ENCODE measurements at places on chromosomes 11 and 22.

GRCh38 chr11:45151362-45151982 is 5.0 kb downstream of the PRDM11 start:
- no peak for DNase-seq

DNA sequence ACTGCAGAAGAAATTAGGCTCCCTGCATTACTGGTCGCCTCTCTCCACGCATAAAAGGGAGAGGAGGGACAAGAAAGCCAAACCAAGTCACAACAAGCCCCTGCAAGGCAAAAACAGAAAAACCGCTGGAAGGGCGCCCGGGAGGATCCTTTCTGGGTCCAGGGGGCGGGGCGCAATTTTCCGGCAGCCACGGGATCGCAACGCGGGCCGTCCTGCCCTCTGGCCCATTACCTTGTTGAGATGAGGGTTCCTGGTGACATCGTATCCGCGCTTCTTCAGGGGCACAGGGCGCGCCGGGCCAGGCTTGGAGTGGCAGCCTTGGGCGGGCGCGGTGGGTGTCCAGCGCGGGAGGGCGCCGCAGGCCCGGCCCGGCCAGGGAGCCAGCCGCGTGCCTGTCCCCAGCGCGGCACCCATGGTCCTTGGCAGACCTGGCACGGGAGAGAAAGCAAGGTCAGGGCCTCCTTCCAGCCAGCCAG is 847 bp downstream of the ME3 start:
- peak; percentile 81 for DNase-seq

DNA sequence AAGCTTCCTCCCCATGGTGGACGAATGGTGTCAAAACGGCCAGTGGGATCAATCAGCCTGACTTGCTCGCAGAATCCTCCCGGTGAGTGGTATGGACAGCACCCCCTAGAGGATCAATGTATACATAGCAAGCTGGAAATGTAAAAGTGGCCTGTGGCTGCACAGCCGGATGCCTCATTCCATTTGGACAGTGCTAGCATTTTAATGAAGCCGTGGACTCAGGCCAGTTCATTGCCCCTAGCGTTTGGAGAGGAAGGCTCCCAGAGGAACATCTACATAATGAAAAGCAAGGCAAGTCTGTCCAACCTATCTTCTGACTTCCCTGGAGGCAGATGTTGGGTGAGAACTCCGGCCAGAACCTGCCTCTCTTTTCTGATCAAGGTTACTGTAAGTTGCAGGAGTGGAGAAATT is 942.3 kb downstream of the NTM start:
- no peak for DNase-seq

DNA sequence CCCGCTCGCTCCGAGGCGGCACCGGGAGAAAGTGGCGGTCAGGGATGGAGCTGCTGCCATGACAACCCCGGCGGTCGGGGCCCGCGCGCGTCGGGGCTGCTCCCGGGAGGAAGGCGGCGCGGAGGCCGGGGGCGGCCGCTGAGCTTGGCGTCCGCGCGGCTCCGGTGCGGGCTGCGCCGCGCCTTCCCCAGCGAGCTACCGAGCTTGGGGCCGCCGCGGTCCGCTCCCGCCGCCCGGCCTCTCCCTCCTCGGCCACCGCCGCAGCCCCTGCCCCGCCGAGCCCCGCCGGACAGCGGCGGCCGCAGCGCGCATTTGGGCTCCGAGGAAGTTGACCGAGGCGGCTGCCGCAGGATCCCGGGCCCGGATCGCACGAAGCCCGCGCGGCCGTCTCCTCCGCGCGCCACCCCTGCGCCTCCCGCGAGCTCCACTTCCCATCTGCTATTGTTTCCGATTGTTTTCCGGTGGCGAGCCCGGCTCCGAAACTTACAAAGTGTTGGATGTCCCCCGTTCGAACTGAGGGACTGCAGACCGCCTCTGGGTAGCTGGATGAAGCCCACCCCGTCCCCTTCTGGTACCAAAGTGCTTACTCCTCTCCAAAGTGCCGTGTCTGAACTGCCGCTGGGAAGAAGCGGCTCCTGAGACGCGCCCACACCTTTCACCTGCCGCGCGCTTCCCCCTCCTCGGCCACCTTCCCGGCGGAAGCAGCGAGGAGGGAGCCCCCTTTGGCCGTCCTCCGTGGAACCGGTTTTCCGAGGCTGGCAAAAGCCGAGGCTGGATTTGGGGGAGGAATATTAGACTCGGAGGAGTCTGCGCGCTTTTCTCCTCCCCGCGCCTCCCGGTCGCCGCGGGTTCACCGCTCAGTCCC is 540.3 kb downstream of the NTM start:
- no peak for DNase-seq

GRCh38 chr11:124199702-124200101 is 16.6 kb downstream of the OR10D3 start:
- DNase-seq, result no peak

- no peak for DNase-seq
Measured at GRCh38 chr22:41043722-41044121, 48.7 kb upstream of the EP300 start.

GRCh38 chr22:38782402-38783094 is 11.4 kb downstream of the DNAL4 start:
- no peak for DNase-seq

- DNase-seq, result no peak
Measured at GRCh38 chr11:32562839-32563599, 20.6 kb upstream of the EIF3M start.

- no peak for DNase-seq
Measured at GRCh38 chr11:133834682-133835592, 10.4 kb downstream of the SPATA19 start.

- peak; percentile 90 for DNase-seq
Measured at GRCh38 chr11:326842-327580, 6.4 kb upstream of the IFITM3 start.

DNA sequence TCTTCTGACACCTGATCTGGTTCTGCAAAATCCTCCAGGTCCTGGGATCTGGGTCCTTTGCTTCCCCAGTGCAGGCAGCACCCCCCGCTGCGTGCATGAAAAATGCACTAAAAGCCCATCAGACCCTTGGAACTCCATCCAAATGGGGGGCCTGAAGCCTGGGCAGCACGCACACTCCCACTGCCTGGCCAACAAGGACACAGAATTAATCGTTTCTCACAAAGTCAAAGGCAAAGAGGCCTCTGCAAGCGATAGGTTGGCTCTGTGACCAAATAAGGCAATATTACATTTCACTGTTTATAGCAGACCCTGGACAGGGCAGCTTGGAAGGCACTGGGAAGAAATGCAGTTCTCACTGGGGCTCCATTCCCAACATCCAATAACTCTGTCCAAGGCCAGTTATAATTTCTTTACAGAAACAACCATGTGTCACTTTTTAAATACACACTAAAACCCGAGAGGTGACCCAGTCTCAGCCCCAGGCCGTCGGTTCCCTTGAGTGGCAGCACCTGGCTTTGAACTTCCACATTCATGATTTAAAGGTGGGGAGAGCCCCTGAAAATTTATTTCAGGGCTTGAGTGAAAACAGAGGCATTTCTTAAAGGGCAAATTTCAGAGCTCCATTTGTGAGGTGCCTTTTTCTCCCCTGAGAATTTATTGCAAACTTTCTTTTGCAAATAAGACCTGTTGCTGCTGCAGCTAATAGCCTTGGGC is 114.4 kb upstream of the ANO1 start:
- DNase-seq, result no peak

- no peak for DNase-seq
Measured at GRCh38 chr11:10544491-10545465, 3.8 kb upstream of the RNF141 start.

GRCh38 chr11:118087931-118088330 is 1.2 kb upstream of the SMIM35 start:
- no peak for DNase-seq

DNA sequence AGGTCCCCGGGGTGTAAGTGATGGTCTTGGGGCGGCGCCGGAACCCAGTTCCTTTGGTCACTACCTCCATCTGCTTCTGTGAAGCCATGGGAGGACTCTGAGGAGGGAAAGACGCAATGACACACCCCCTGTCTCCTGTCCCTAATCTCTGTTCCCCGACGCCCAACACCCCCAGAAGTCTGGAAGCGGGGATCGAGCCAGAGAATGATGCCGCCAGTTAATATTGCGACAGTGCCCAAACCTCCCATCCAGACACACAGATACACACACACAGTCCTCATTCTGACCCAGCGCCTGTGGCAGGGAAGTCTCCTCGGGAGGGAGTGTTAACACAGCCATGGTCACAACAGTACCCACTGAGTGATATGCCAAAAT is 352 bp downstream of the C22orf23 start:
- DNase-seq, result no peak

GRCh38 chr11:127191689-127192088 is 191.1 kb upstream of the KIRREL3 start:
- no peak for DNase-seq

GRCh38 chr11:12102588-12103410 is 7.6 kb upstream of the MICAL2 start:
- DNase-seq, result no peak

- no peak for DNase-seq
Measured at GRCh38 chr22:41732096-41732772, 32.9 kb downstream of the MEI1 start.

- DNase-seq, result no peak
Measured at GRCh38 chr22:48530666-48531065, 1297.0 kb downstream of the BRD1 start.

- DNase-seq, result no peak
Measured at GRCh38 chr11:93169143-93169542, 28.6 kb downstream of the SLC36A4 start.

DNA sequence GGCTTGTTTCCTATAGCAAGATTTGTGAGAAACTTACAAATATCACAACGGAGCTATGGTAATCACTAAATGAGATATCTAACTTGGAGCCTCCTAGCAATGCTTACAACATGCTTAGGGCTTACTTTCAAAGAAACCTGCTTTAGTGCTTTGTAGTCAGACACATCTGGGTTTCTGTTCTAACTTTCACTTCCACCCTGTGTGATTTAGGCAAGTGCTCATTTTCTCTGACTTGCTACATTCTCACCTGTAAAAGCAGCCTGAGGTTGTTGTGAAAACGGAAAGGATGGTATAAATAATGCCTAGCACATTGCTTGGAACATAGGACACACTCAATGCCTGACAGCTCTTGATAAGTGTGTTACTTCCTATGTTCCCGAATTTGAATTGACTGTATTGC is 45.6 kb downstream of the LRRC4C start:
- DNase-seq, result no peak

GRCh38 chr11:80495116-80495515 is 1054.3 kb upstream of the TENM4 start:
- DNase-seq, result no peak

Data from right lobe of liver (tissue), 6 donors.